ENCODE measurements at places on chromosomes 2 and 18. TPM values are rescaled to one million over a fixed set of nuclear protein-coding genes. Genes with fewer than 3 reads are reported as not detected.

CDKL4 gene
- not detected for total RNA-seq

C2orf81 gene
- 3.7 TPM for total RNA-seq

TGIF1 gene
- 93.4 TPM for total RNA-seq

RAMP1 gene
- total RNA-seq: 23.4 TPM

YWHAQ gene
- total RNA-seq: 459 TPM

SNTG2 gene
- total RNA-seq: not detected

CXCR1 gene
- not detected for total RNA-seq

MROH2A gene
- total RNA-seq: not detected

ARHGEF33 gene
- not detected for total RNA-seq

SGO2 gene
- total RNA-seq: 23.2 TPM

DNAH6 gene
- total RNA-seq: under 0.01 TPM

TXNDC2 gene
- total RNA-seq: not detected

CKAP2L gene
- total RNA-seq: 19.8 TPM

FHOD3 gene
- total RNA-seq: 2.9 TPM

GCFC2 gene
- total RNA-seq: 10.7 TPM

ABCG5 gene
- total RNA-seq: not detected
